ENCODE measurements at places on chromosomes 2 and 18.

GRCh38 chr2:70979626-70980025, 1.2 kb downstream of the ANKRD53 start:
- no peak for DNase-seq

DNA sequence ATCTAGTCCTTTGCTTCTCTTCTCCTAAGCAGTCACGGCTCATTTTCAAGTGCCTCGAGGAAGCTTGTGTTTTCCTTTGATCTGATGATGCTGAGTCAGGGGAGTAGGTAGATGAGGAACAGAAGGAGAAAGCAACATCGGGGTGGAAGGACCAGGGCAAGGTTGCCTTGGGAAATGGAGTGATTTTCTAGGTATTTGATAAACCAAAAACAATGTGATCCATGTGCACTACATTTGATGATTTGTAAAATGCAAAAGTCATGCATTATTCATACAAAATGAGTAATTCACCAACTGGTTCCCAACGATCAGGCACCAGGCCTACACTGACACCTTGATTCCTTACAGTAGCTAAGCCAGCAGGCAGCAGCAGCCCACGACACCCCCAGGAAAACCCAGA, 205.3 kb downstream of the ANAPC1 start:
- peak; percentile 10 for DNase-seq

- peak; percentile 45 for DNase-seq
These were observed 5.3 kb downstream of the TWIST2 start for GRCh38 chr2:238853218-238853617.

DNA sequence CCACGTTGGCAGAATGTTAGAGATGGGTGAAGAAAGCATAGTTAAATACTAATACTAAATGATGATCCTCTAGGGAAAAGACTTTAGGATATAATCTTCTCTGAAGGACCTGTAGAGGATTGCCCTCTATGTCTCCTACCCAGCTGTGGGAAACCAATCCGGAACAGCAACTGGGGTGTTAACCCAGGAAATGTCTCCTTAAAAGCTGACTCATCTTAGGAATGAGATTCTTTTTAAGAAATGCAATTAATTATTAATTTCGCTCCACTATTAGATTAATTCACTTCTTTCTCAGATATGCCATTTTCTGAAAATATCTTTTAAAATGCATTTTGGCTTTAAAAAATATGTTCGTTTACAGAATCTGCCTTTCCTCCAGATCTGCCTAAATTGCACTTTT, 7.4 kb downstream of the SCN3A start:
- DNase-seq, result no peak

- peak; percentile 93 for DNase-seq
These were observed 93.5 kb upstream of the ITGB6 start for GRCh38 chr2:160293391-160294091.

DNA sequence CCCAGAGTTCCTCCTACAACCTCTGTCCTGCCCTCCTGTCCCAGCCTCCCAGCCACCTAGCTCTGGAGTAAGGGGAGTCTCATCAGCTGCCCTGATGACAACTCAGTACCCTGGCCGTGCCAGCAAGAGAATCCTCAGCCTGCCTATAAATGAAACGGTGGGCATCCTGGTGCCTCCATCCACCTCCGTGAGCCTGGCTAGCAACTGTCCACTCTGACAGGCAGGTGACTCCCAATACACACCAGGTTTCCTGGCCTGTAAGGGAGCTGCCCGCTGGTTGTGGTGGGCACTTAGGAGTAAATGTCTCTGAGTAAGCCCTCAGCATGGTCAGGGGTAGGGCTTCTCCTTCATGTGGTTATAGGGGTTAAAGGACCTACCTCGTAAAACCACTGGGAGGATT, 81.5 kb downstream of the XDH start:
- DNase-seq, result no peak

- DNase-seq, result no peak
These were observed 98.2 kb upstream of the TRIB2 start for GRCh38 chr2:12618576-12618975.

GRCh38 chr18:79687806-79688205, 8.2 kb downstream of the CTDP1 start:
- DNase-seq, result peak; percentile 42

- DNase-seq, result peak; percentile 15
These were observed at the start of gene ABHD1 for GRCh38 chr2:27123302-27124150. ABHD1 (plus strand) TSS chr2:27123815; CDS start chr2:27123949, 134 bp downstream.

GRCh38 chr2:28377195-28377816, 15.4 kb upstream of the FOSL2 start:
- DNase-seq, result no peak

GRCh38 chr2:25920786-25921415, 42.6 kb upstream of the ASXL2 start:
- no peak for DNase-seq

GRCh38 chr2:45269149-45269793, 260.0 kb upstream of the SIX2 start:
- peak; percentile 59 for DNase-seq

DNA sequence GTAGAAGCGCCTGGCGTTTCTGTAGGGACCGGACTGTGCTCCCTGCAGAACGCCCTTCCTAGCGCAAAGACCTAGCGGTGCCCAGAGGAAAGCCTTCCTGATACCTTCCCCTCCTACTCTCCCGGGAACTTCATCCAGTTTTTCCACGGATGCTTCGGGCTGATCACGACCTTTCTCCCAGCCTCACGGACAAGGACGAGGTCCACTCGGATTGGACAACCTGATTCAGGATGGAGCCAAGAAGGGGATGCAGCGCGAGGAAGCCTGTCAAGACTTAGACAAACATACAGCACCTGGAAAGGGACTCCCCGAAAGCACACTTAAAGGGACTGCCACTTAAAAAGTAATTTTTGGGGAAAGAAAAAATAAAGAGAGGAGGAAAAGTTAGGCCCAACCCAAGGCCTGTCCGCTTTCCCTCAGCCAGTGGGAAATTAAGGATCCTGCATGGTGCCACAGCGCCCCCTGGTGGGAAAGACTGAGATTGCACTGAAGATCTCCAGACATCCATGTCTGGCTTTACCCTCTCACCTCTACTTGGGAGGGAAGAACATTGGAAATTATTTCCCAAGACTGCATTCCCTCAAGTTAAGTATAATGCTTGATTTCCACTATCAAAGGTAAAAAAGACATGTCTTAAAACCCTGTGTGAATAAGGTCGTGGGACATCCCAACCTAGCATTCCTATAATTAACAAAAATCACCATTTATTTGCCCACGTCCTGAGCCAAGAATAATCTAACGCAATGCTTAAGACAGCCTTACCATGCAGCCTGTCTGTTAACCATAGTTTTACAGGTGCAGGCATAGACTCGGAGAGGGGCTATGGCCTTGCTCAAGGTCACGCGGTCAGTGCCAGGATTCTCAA, 13.4 kb upstream of the COPS8 start:
- peak; percentile 62 for DNase-seq

DNA sequence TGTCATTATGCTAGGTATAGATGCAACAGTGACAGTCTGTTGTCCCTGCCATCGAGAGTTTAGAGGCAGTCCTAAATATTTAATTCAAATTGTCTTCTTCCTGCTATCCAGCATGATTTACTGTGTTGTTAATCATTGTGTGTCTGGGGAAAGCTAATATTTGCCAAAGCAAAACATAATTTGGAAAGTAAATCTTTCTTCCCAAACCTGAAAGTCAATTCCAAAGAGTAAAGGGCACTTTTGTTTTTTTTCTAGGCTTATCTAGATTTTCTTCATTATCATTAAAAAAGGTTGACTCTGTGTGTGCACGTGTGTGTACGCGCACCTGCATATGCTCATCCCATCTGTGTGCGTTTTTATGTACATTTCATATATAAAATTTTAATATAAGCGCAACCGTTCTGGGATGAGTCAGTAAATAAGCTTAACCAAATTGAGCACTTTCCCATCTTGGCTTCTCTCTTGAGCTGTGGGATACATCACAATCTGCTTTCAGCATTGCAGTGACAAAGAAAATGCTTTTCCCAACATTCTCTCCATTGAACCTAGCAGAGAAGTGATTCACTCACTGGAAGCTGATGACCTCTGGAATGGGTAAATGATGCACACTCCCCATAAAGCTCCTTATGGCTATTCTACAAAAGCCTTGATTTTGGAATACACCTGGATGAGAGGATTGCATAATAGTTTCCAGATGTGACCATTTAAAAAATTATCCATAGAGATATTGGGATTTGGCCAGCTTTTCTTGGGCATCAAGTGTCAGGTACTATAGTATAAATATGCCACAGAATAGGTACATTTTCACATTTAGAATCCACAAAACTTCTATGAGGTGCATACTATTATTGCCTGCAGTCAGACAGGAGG, 488.4 kb downstream of the ADCYAP1 start:
- no peak for DNase-seq

Data from EL (cell line).